ENCODE measurements at places on chromosomes 6 and 20.

- no peak for DNase-seq
Observed at GRCh38 chr6:122886481-122886880, 97.4 kb downstream of the SMPDL3A start.

GRCh38 chr6:27471365-27472115 lies 1.4 kb downstream of the ZNF184 start:
- DNase-seq, result no peak

DNA sequence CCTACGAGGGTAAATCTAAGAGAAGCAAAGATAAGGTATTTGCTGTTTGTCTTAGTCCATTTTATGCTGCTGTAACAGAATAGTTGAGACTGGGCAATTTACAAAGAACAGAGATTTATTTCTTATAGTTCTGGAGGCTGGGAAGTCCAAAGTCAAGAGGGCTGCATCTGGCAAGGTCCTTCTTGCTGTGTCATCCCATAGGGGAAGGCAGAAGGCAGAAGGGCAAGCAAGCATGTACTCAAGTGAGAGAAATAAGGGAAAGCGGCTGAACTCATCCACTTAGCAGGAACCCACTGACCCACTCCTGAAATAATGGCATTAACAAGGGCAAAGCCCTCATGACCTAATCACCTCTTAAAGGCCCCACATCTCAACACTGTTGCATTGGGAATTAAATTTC lies 102.7 kb downstream of the AGPAT4 start:
- DNase-seq, result no peak

- DNase-seq, result no peak
Observed at GRCh38 chr20:24819331-24819965, 129.6 kb upstream of the CST7 start.

DNA sequence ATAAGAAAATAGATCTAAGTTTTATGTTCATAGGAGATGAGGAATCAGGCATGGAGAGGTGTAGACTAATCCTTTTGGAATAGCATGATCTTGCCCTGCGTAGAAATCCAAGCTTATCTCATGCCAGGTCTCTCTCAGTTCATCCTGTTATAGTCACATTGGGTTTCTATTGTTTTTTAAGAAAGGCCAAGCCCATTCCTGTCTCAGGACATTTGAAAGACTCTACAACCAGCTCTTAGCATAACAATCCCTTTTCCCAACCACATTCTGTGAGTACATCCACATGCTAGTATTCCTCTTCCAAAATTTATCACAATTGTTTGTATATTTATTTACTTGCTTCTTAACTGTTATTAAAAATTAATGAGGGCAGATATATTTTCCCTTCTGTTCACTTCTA lies 130.3 kb downstream of the MMUT start:
- DNase-seq, result no peak

GRCh38 chr6:144652292-144652891 lies 367.3 kb downstream of the UTRN start:
- no peak for DNase-seq

DNA sequence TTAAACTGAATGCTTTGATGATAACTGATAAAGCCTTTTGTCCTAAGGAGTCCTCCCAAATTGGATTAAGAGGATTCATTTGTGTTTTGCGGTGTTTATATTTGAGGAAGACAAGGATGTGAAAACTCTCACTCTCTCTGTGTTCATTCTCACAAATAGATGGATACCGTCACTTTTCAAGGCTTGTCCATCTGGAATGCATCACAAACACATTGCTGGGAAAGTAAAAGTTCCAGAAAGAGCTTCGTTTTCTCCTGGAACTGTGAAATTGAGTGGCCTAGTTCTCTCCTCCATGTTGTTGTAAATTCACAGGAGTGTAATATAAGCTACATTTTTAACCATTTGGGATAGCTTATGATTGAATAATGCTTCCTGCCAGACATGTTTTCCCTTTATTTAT lies 581.6 kb upstream of the FLRT3 start:
- DNase-seq, result no peak

GRCh38 chr20:61520893-61521460 lies 268.9 kb downstream of the CDH4 start:
- no peak for DNase-seq

- DNase-seq, result no peak
Observed at GRCh38 chr20:51236421-51236820, 213.5 kb upstream of the KCNG1 start.

DNA sequence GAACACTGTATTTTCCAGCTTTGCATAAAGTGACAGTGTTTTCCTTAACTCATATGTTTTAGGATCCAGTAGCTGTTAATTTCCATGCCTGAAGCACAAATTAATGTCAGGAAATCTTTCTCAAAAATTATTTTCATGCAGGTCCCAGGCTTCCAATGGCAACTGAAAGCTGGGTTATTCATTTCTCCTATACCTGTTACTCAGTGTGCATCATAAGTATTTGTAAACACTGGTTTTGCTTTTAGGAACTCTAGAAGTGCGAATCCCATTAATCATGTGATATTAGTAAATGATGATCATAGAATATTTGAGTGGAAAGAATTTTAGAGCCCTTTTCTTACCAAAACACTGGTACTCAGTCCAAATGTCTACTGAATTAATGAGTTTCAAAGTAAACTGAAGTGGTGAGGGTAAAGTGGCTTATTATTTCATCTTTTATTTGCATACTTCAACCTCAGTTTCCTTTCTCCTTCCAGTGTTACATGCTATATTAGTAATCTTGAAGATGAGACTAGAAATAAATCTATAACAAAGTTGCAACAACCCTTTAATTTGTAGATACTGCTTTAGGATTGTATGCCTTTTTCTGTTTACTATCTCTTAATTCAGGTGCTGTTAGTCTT lies 124.0 kb downstream of the ZFAND3 start:
- no peak for DNase-seq

DNA sequence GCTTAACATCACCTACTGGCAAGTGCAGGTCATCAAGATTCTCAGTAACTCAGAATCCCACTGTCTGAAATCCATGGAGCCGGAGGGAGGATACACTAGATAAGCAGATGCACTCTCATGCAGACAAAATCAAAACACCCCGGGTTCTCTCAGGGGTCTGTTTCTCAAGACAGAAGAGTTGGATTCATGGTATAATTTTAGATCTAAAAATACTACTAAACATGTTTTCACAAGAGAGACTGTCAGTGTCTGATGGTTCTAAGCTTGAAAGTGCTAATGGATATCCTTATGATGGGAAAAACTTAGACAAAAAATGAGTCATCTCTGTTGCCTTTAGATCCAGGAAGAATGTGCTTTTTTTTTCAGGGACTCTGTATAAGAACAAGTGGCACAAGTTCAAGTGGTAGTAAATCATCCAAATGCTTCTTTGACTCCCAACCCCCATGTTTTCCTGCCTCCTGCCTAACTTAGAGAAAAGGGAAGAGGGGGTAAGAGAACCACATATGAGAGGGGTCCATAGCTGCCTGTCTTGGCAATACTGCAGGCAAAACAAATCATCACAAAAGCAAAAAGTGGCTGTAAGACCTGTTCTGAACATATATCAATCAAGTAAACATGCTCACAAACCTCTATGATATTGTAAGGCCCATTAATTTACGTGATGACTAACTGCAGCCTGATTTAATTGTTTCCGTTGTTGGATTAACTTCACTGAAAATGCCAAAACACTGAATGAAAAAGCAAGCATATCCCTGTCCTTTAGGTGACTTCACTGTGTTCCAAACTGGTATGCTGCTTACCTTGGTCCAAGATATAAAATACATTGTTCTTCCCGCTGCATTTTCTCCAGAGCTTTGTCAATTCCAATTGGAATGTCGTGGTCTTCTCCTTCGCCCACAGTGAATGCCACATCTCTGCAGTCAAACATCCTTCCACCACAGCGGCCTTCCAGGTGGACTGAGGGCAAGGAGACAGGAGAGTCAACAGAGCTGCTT lies 84.0 kb upstream of the TULP1 start:
- DNase-seq, result peak; percentile 61

DNA sequence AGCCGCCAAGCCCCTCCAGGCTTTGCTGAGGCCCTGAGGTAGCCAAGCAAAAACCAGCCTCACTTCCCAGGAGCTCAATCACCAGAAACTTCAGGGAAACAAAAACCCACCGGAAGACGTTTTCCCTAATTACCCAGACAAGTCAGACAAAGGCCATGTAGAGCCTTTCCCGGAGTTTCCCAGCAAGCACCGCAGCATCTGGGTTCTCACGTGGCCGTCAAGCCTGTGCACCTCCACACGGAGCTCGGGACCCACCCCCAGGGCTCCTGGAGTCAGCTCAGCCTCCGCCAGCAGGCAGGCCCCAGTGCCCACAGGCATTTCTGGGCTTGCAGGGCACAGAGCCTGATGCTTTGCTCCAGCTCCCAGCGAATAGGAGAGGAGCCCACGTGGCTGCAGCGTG lies 10.1 kb upstream of the MRGBP start:
- no peak for DNase-seq

DNA sequence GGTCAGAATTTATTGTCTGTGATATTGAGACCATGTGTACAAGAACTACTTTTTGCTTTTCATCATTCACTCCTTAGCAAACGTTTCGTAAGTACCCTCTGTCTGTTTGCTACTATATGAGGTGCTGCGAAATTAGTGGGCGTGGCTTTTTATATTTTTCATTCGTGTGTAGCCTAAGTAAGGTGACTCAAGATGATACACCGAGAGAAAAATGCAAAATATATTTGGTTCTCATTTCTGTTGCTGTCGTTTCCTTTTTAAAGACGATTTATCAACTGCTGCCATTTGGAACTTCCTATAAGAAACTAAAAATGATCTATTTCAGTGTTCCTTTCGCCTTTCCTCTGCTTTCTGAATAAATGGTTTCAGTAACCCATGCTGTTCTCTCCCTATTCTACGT lies 61.2 kb downstream of the VAPB start:
- no peak for DNase-seq

GRCh38 chr20:25197183-25197869 lies 1.8 kb downstream of the ENTPD6 start:
- DNase-seq, result no peak

GRCh38 chr6:113293423-113293740 lies 563.8 kb upstream of the MARCKS start:
- DNase-seq, result no peak

- no peak for DNase-seq
Observed at GRCh38 chr6:46381579-46381978, 109.7 kb downstream of the RCAN2 start.

DNA sequence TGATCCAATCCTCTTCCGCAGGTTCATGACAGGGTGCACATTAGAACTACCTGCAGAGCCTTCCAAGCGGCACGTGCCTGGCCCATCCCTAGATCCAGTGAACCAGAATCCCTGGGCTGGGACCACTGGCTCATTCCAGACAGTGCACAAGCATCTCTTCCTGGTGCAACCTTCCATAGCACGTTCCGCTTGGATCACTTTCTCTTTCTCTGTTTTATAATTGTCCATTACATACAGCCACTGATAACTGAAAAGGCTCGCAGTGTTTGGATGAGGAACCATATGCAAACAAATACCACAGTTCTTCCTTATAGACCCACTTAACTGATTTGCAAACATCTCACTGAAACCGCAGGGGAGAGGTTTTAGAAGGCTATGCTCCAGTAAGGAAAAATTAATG lies 59.6 kb upstream of the DDR1 start:
- no peak for DNase-seq

DNA sequence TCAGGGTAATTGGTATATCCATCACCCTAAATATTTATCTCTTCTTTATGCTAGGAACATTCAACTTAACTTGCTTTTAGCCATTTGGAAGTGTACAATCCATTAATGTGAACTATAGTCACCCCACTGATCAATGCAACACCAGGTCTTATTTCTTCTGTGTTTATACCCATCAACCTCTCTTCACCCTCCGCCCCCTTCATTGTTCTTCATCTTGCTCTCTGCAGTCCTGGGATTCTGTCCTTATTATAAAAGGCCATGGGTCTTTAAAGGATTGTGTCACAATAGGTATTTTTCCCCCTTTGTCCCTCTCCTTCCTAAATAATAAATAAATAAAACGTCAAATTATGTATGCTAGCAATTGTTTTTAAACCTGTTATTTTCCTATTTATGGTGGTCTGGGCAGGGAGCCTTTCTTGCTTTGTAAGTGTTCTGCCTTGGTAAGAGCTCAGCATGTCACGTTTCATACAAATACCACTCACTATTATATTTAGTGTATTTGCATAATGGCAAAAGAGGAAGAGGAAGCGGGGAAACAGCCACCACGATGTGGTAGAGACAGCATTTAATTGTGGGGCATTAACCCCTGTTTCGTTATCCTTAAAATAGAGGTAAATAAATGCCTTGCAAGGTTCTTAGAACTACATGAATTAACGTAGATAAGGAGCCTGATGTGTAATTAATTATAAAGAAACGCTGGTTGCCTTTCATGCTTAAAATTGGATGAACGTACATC lies 1.9 kb downstream of the ABRACL start:
- DNase-seq, result no peak

GRCh38 chr6:56445818-56446217 lies 196.9 kb downstream of the DST start:
- DNase-seq, result no peak

- no peak for DNase-seq
Observed at GRCh38 chr20:8408587-8409307, 276.7 kb downstream of the PLCB1 start.

- DNase-seq, result no peak
Observed at GRCh38 chr20:62506087-62506486, 30.3 kb upstream of the GATA5 start.

DNA sequence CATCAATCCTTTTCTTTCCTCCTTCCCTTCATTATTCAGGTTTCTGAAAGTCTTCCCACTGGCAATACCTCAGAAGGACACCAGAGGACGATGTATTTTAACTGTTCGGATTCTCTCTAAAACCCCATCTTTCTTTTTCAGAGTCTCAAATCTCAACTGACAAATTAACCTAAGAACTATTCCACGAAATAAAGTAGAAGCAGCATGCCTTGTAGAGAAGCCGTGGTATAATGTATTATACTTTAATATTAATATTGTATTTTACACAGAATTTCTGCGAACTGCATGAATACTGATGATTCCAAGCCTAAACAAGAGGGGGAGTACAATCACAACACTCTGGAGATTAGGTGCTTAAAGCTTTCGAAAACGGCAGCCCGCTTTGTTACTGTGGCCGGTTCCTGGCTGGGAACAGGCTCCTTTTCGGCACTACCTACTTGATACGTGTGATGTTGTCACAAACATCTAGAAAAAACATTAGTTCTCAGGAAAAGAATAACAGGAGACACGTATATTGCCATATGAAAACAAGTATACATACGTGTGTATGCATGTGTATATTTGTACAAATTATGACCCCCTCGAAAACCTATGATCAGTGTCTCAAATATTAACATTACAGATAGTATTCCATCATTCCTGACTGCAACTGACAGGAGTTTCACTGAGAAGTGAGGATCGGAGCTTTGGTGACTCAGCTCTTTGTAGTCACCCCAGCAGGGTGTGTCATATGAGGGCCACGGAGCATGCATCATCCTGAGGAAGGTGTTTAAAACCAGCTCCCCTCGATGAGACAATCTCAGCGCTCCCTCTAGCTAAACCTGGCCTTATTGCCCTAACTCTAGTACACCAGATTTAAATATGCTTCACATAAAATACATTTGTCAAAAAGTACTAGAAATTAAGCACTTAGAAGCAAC lies 319.7 kb upstream of the TCF21 start:
- DNase-seq, result peak; percentile 26

- no peak for DNase-seq
Observed at GRCh38 chr6:26354162-26354561, 10.8 kb upstream of the BTN3A2 start.
